CMK (cell line): ENCODE measurements at places on chromosomes 3 and 15.

- no peak for DNase-seq
Observed at GRCh38 chr3:43178891-43179366, 73.0 kb upstream of the POMGNT2 start.

GRCh38 chr3:24483873-24484272 is 10.8 kb downstream of the THRB start:
- DNase-seq: no peak

DNA sequence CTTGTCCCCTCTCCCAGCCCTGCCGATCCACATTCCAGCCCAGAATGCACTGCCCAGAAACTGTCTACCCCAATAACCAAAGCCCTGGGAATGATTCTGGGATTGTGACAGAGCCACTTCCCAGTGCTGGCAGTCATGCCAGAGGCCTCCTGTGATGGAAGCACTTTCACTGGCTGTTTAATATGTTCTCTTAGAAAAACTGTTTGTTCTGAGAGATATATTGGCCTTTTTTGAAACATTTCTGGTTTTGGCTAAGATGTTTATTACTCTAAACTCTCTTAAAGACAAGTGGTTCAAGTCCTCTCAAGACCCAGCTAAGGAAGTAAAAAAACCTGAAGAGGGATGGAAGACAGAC is 74.0 kb upstream of the HACD2 start:
- DNase-seq: no peak

DNA sequence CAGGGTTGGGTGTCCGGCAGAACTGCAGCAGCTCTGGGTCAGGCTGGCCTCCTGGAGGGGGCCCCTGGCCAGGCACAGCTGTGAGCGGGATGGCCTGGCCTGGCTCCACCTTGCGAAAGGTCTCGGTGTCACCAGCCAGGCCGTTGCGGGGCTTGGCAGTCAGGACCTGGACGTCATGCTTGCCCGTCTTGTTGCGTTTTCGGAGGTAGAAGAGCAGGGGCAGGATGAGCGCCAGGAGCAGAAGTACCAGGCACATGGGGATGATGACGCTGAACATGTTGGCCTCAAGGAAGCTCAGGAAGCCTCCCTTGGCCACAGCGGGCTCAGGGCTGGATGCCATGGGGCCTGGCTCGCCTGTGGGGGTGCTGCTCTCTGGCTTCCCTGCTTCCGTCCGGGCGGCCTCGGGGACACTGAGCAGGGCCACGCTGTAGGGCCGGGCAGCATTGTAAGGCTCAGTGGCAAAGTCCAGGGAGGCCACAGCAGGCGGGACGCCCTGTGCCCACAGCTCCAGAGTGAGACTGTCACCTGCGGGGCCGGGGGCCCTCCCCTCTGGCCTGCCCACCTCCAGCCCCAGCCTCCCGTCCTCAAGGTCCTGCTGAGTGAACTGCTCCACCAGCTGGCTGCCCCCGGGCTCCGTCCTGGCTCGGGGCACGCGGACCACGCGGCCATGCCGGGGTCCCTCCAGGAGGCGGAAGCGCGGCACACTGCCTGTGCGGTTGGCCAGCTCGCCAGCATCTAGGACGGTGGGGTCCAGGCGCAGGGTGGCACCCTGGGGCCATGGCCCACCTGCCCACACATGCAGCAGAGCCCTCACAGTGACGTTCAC is 28.1 kb downstream of the SNX33 start:
- DNase-seq: no peak

DNA sequence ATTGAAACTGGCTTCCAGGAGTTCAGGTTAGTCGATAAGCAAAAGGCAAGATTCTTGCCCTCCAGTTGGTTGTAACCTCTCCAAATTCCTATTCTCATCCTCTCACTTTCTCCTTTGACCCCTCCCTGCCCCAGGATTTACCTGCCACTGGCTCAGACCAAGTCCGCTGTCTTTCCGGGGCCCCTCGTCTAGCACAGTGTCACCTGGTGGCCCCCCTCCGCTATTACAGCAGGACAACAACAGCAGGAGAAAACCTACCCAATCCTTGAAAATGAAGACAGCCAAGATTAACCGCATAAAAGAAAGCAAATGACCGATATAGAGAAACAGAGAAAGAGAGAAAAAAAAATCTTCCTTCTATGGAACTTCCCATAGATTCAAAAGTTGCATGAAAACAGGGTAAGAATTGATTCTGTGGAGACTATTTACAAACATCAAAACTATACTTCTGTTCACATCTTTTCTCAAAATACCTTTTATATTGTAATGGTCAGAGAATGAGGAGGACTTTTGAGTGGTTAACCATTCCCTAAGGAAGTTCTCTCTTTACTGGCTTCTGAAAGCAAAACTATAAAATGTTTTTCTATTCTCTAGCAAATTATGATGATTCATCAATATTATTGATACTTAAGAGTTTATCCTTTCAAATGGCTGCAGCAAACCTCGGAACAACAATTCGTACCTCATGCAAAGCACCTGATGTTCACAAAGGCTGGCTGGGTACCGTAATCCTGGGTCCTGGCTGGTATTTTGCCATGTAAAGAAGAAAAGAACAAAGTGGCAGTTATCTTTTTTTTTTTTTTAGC is 10.0 kb upstream of the ST8SIA2 start:
- DNase-seq: no peak

- no peak for DNase-seq
Observed at GRCh38 chr15:45414215-45414885, 36.0 kb upstream of the GATM start.

DNA sequence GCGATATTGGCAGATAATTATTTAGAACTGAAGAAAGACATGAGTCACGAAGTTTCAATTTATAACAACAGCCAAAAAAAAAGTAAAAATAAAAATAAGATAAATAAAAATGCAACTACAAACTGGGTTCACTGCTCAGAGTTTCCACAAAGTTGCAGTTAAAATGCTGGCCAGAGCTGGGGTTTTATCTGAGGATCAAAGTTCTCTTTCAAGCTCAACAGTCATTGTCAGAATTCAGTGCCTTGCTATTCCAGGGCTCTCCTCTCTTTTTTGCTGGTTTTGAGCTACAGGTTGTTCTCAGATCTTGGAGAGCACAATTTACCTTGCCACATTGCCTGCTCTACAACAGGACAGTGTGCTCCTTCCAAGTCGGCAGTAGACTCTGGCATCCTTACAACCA is 60.1 kb downstream of the PYDC2 start:
- DNase-seq: no peak

GRCh38 chr15:55319537-55320237 is 665 bp downstream of the PIGB start:
- no peak for DNase-seq

DNA sequence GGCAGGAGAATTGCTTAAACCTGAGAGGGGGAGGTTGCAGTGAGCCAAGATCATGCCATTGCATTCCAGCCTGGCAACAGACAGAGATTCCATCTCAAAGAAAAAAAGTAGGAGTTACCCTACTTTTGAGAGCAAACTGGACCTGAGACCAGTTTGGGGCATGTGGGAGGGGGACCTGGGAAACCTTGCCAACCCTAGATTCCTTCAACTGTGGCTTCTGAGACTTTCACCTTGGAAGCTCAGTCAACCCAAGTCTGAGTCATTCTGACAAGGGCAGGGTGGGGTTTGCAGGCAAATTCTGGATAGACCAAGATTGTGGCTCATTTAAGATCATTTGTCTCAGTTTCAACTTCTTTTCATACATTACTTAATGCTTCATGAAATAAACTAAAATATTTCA is 23.8 kb upstream of the SIAH2 start:
- DNase-seq: no peak

DNA sequence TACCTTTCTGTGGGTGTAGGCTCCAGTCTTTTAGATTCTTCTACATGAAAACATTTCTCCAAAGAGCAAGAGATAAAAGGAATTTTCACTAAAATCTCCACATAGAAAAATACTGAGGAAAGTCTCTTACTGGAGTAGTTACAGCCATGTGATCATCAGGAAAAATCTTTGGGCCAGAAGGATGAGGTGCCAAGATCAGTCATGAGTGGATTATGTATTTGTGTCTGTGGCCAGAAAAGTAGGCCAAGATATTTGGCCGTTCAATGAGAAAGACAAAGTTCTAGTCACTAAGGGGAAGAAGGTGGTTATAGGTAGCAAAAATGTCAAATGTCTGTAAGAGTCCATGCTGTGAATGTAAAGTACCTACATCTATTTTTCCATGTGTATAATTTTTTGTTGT is 339.3 kb downstream of the NSUN3 start:
- no peak for DNase-seq

- no peak for DNase-seq
Observed at GRCh38 chr15:39357480-39358268, 223.2 kb upstream of the THBS1 start.

- DNase-seq: no peak
Observed at GRCh38 chr3:24548278-24548677, 53.6 kb upstream of the THRB start.

GRCh38 chr3:114447950-114448479 is 154.2 kb downstream of the TIGIT start:
- DNase-seq: no peak

GRCh38 chr3:59580996-59581395 is 531.2 kb upstream of the CFAP20DC start:
- no peak for DNase-seq
